Heart left ventricle (tissue), 16 donors: ENCODE measurements at places on chromosomes 16 and 17. TPM values are rescaled to one million over a fixed set of nuclear protein-coding genes. Genes with fewer than 3 reads are reported as not detected.

DNA sequence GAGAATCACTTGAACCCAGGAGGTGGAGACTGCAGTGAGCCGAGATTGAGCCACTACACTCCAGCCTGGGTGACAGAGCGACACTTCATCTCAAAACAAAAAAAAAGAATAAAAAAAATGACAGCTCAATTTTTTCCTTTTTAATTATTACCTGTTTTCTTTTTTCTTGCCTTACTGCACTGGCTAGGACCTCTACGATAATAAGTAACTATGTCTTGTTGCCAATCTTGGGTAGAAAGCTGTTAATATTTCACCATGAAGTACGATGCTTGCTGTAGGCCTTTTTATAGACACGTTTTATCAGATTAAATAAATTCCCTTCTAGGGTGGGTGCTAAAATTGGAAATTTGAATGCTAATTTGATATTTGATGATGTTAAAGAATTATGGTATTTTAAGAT is 82.8 kb downstream of the GLG1 start:
- H3K36me3 ChIP-seq = peaks cover 21% of the 10 kb centered on the region
- H3K27me3 ChIP-seq = no peaks in the 10 kb centered on the region
- no peak for DNase-seq

- no peaks in the 10 kb centered on the region for H3K36me3 ChIP-seq
- no peak overlapping the region for H3K27ac ChIP-seq
- DNase-seq = no peak
- no peaks in the 10 kb centered on the region for H3K27me3 ChIP-seq
- no peaks in the 10 kb centered on the region for H3K4me1 ChIP-seq
- no peak overlapping the region for H3K4me3 ChIP-seq
These were observed 54.3 kb upstream of the JPH3 start for GRCh38 chr16:87548046-87548445.

DNA sequence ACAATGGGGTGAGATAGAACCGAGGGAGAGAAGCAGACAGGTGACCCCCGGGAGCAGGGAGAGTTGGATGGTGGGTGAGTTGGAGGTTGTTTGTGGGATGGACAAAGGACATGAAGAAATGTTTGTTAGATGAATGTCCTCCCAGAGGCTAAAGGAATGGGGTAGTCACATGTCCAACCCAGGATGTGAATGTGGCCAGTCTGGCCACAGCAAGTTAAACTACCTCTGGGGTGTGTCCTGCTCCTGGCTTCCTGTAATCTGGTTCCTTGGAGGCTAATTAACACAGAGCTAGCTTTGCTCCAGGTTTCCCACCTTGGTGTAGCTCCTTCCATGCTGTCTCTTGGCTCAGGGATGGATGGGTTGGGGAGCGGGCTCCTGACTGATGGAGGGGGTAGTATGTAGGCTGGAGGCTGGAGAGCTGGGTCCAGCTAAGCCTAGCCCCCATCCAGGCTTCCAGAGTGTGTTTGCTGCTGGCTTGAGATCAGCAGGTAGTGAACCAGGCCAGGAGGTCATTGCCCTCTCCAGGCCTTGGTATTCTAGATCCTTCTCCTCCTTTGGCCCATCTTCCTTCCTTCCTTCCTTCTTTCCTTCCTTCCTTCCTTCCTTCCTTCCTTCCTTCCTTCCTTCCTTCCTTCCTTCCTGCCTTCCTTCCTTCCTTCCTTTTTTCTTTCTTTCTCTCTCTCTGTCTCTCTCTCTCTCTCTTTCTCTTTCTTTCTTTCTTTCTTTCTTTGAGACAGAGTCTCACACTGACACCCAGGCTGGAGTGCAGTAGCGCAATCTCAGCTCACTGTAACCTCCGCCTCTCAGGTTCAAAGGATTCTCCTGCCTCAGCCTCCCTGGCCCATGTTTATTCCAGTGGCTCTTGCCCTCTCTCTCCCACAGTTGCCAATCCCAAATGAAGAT is 28.0 kb upstream of the UBE2G1 start:
- no peaks in the 10 kb centered on the region for H3K27me3 ChIP-seq
- H3K4me3 ChIP-seq = no peak overlapping the region
- H3K27ac ChIP-seq = no peak overlapping the region
- no peak for DNase-seq
- H3K36me3 ChIP-seq = no peaks in the 10 kb centered on the region

DNA sequence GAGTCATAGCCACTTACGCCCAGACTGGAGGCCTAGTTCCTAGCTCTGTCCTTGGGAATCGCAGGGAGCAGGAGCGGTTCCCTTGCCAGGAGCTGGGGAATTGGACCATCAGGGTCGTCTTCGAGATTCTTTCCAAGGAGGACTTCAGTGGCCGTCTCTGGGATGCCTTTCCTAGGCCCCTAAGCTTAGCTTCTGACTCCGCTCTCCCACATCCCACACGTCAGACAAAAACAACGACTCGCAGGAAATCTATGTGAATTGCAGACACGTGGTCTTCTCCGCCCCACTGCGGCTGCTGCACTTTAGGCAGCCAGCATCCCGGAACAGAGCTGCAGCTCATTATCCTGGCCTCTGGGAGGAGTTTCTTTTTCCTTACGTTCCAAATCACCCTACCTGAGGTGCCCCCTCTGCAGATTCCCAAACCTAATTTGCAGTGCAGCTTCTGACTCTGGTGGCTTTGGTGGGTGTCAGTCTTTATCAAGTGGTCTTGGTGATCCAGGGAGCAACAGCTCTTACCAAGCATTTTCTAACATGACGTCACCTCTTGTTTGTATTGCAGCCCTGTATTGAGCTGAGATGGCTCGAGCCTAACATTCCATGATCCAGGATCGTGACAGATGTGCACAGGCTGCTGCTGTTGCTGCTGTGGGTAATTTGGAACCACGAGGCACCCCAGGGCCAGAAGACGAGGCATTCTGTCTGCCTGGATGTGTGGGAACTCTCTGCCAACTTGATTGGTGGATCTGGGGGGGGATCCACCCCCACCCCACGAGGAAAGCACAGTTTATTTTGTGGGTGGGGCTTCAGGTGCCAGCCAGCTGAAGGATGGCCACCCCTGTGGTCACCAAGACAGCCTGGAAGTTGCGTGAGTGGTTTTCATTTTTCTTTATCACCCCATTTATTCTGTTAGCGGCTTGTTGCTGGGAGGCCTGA is 1.1 kb downstream of the KATNB1 start:
- peak overlapping the region; percentile 97 for H3K4me3 ChIP-seq
- H3K27ac ChIP-seq = peak overlapping the region; percentile 82
- DNase-seq = no peak
- no peaks in the 10 kb centered on the region for H3K36me3 ChIP-seq
- H3K27me3 ChIP-seq = no peaks in the 10 kb centered on the region

GRCh38 chr16:61324044-61324443 is 712.2 kb downstream of the CDH8 start:
- no peaks in the 10 kb centered on the region for H3K36me3 ChIP-seq
- H3K27me3 ChIP-seq = no peaks in the 10 kb centered on the region
- H3K4me1 ChIP-seq = no peaks in the 10 kb centered on the region
- no peak overlapping the region for H3K4me3 ChIP-seq
- DNase-seq = no peak

CCDC200 gene
- total RNA-seq = not detected

- peaks cover 17% of the 10 kb centered on the region for H3K4me1 ChIP-seq
- no peak overlapping the region for H3K4me3 ChIP-seq
- H3K27ac ChIP-seq = peak overlapping the region; percentile 68
These were observed 69.8 kb downstream of the YPEL2 start for GRCh38 chr17:59401274-59401673.

DNA sequence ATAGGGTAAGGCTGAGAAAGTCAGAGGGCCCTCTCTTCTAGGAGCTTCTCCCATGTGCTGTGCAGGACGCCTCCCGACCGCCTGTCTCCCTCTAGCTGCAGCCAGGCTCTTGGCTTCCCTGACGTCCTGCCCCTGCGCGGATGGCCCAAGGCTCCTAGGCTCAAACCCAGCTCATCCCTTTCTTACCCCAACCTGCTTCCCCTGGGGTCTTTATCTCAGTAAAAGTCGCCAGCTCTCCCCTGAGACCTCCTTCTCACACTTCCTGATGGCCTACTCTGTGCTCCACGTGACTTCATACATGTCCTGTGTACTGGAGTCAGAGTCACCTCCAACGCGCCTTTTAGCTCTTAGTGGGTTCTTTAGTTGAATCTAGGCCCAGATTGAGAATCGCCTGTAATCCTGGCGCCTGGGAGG is 1.1 kb upstream of the ZNF747 start:
- peaks cover 11% of the 10 kb centered on the region for H3K4me1 ChIP-seq
- peak overlapping the region; percentile 61 for H3K4me3 ChIP-seq

- peak overlapping the region; percentile 43 for H3K4me3 ChIP-seq
- no peak overlapping the region for H3K27ac ChIP-seq
- no peaks in the 10 kb centered on the region for H3K27me3 ChIP-seq
- no peaks in the 10 kb centered on the region for H3K36me3 ChIP-seq
These were observed 118.5 kb downstream of the C16orf78 start for GRCh38 chr16:49491771-49492761.

CCDC137 gene
- 4.1 TPM for total RNA-seq

DNA sequence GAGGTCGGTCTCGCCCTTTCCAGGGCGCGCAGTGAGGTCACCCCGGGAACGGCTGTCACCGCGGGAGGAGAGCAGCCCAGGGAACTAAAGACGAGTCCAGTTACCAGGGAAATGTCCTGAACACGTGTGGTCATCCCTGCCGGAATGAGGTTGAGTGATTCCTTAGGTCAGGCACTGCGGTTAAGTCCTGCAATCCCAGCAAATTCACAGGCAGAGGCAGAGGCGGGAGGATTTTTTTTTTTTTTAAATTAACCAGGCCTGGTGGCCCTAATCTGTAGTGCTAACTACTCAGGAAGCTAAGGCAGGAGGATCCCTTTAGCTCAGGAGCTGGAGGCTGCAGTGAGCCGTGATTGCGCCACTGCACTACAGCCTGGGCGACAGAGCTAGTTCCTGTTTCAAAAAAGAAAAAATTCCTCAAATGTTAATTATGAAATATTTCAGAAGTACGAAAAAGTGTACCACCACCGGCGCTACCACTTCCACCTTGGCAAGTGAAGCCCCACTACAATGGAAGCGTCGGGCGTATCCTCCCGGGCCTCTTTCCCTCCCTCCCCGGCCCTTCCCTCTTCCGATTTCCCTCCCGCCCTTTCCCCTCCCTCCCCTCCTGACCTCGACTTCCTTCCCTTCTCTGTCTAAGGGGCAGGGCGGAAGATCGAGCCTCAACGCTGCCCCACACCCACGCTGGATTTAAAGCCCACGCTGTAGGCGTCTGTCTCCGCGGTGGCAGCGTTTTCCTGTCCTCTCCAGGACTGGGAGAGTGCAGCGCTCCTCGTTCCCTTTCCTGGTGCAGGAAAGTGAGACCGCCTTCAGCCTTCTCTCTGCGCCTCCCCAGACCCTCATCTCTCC is 27.3 kb downstream of the SLFN11 start:
- peak; percentile 89 for DNase-seq
- H3K27me3 ChIP-seq = peaks cover 14% of the 10 kb centered on the region
- H3K27ac ChIP-seq = peak overlapping the region; percentile 79
- peaks cover 27% of the 10 kb centered on the region for H3K4me1 ChIP-seq
- H3K4me3 ChIP-seq = peak overlapping the region; percentile 59
- H3K36me3 ChIP-seq = peaks cover 4% of the 10 kb centered on the region

DNA sequence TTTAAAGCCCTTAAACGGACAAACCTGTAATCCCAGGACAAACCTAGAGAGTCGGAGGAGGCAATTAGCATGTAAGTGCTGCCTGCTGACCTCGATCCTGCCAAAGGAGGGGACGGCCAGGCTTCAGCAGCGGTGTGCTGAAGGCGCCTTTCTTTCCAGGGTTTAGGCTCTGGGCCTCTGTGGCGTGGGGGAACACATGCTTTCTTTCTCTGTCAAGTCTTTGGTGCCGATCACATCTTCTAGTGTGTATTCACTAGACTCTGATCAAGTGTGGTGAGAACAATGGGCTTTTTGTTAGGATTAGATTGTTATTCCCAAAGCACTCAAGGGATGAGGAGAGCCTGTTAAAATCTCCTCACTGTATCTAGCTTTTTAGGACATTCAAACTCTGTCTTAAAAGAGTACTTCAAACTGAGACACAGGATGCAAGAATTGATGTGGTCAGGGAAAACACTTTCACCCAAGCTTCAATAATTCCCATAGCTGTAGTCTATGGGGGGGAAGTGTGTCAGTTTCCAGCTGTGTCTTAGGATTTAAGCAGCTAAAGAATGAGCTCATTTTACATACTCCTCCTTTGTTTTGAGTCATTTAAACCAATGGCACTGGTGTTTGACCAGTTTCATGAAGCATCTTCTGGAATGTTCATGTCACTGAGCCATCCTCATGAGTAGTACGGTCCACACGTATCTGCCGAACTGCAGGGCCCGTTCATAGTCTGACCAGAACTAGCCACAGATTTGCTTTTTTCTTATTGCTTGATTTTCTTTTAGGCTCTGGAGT is 51.2 kb downstream of the RPA1 start:
- H3K4me3 ChIP-seq = no peak overlapping the region
- DNase-seq = no peak
- H3K27ac ChIP-seq = peak overlapping the region; percentile 13
- peaks cover 93% of the 10 kb centered on the region for H3K36me3 ChIP-seq

ODAD4 gene
- 0.71 TPM for total RNA-seq

DNA sequence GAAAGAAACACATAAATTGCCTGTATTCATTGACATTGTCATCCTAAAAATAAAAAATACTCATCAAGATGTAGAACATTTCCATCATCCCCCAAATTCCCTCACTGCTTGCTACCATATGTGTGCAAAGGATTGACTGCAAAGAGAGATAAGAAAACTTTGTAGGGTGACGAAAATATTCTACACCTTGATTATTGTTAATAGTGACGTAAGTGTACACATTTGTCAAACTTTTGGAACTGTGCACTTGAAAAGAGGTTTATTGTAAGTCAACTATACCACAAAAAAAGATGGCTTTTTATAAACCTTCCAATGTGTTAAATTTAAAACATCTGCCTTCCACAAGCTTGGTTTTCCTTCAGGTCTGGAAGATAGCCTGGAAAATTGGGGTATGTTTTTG is 359.5 kb downstream of the CDH8 start:
- no peak overlapping the region for H3K27ac ChIP-seq
- no peak overlapping the region for H3K4me3 ChIP-seq
- no peaks in the 10 kb centered on the region for H3K27me3 ChIP-seq
- no peaks in the 10 kb centered on the region for H3K4me1 ChIP-seq

GDPD3 gene
- total RNA-seq = 1.8 TPM

ZG16 gene
- not detected for total RNA-seq

GRCh38 chr16:11562411-11562810 is 24.3 kb downstream of the LITAF start:
- no peaks in the 10 kb centered on the region for H3K36me3 ChIP-seq
- H3K4me3 ChIP-seq = no peak overlapping the region
- H3K4me1 ChIP-seq = no peaks in the 10 kb centered on the region
- no peak overlapping the region for H3K27ac ChIP-seq

GRCh38 chr16:49857423-49858181 is 1.7 kb upstream of the ZNF423 start:
- H3K4me1 ChIP-seq = peaks cover 19% of the 10 kb centered on the region
- peak; percentile 79 for DNase-seq
- H3K27me3 ChIP-seq = no peaks in the 10 kb centered on the region
- H3K36me3 ChIP-seq = no peaks in the 10 kb centered on the region

GRCh38 chr16:63461248-63461841 is 1425.1 kb upstream of the CDH8 start:
- DNase-seq = no peak
- H3K27me3 ChIP-seq = no peaks in the 10 kb centered on the region
- no peaks in the 10 kb centered on the region for H3K4me1 ChIP-seq
- no peak overlapping the region for H3K27ac ChIP-seq
- no peak overlapping the region for H3K4me3 ChIP-seq
- no peaks in the 10 kb centered on the region for H3K36me3 ChIP-seq
